Left ventricle myocardium inferior (tissue), 1 donor: ENCODE measurements at places on chromosomes 1 and 21. TPM values are rescaled to one million over a fixed set of nuclear protein-coding genes. Genes with fewer than 3 reads are reported as not detected.

DNA sequence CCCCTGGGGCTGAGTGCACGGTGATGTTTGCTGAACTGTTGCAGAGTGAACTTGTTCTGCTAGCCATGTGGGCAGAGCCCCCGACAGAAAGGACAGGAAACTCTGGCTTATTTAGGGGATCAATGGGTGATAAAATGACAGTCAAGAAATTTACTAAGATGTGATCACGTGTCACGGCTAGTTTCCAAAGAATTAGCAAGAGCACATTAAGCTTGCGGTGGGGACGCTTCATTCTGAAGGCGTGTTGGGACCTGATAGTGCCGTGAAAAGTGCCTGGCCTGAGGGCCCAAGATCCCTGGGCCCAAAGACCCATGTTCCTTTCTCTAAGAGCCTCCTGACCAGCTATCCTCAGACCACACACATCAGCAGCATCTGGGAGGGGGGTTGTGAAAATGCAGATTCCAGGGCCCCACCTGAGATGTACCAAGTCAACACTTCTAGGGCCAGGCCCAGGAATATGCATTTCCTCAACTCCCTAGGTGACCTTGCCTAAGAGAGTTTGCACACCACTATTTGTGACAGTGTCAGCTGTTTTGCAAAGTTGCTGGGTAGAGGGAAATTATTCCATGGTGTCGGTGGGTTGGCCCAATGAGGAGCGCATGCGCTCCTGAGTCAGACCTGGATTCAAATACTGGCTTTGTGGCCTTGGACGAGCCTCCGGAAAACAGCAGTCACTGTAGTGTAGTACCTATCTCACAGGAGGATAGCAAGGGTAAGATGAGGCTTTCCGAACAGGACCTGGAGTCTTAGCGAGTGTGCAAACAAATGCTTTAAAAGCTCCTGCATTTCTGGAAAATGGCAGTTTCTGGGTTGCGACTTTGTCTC, 77.5 kb downstream of the SPSB1 start:
- DNase-seq, result no peak

Gene FNDC10
- total RNA-seq, result 3.6 TPM

Gene SIK1
- total RNA-seq, result 7.8 TPM

GRCh38 chr1:115764541-115764940, 4.0 kb downstream of the CASQ2 start:
- no peak for DNase-seq

DNA sequence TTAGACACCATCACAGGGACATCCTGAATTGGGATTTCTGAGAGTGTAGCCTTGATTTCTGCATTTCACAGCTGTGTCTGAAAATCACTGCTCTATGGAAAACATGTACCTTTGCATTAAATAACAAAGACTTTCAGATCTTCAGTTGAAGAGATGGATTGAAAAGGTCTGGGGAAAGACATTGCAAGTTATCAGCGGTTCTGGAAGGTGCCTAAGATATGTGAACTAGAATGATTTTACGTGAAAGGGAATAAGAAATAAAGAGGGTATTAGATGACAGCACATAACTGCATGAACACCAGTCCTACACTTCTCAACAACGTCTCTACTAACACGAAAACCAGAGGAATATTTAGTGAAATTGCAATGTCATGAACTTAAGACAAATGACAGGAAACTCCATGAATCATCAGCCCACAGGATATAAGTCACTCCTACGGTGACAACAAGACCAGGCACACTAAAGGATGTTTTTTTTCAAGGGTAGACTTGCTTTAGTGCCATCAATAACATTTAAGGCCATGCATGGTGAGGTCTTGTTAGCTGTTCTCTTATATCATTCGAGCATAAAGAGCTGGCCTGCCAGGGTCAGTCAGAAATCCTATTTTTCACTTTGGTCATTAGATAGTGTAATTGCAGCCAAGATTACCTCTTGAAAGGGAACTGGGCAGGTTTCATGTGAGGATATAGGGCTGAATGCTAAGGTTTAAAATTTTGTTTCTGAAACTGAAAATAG, 283.1 kb downstream of the GRIK1 start:
- no peak for DNase-seq

Gene CBR3
- total RNA-seq, result 2.0 TPM

DNA sequence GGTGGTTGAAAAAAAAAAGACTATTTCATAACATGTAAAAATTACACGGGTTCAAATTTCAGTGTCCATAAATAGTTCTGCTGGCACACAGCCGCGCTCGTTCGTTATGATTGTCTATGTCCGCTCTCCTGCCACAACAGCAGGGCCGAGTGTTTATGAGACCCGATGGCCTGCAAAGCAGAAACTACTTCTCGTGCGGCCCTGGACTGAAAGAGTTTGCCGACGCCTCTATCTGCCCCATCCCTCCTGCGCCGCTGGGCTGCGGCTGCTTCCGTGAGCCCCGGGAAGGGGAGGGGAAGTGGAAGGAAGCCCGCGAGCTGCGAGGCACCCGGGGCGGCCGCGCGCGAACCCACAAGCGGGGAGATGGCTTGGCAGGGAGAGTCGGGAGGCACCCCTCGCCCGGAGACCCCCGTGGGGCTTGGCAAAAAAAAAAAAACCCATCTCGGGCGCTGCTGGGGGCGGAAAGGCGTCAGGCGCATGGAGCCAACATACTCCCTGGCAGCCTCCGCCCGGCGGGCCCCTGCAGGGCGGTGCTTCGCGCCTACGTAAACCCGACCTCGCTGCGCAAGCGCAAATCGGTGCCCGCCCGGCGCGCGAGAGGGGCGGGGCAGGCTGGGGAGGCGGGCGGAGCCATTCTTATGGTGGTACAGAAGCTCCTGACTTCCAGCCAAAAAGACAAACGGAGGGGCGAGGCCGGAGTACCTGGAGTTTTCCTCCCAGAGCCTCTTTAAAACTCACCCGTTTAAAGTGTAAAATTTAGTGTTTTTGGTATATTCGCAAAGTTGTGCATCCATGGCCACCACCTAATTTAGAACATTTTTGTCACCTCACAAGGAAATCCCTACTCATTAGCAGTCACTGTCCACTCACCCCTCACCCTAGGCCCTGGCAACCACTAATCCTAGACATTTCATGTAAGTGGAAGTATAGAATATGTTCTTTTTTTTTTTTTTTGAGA, 8.3 kb downstream of the SLC27A3 start:
- DNase-seq, result peak; percentile 90

Gene TMEM63A
- 30.4 TPM for total RNA-seq
